Left ventricle myocardium superior (tissue), 1 donor: ENCODE measurements at places on chromosomes 3 and 15. TPM values are rescaled to one million over a fixed set of nuclear protein-coding genes. Genes with fewer than 3 reads are reported as not detected.
A peak's percentile ranks its signal among the peaks of the same experiment; 100 is the strongest.

Gene HCN4
- 21.1 TPM for total RNA-seq

GRCh38 chr3:123325766-123326256, 123.1 kb downstream of the ADCY5 start:
- DNase-seq: no peak

DNA sequence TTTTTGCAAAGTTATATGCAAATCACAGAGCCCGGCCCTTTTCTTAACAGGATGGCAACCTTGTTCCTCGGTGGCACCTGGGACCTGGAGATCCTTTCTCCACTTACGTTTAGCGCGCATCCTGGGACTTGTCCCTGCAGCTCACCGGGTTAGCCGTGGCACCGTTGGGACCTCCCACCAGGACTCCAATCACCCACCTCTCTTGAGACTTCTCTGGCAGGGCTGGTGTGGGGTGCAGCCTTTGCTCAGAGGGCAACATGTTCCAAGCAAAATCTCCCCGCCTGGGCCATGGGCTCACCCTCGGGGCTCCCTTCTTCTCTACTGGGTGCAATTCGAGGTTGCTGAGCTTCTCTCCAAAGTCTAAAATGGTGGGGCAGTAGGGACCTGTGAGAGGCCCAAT, 211.9 kb upstream of the UMPS start:
- no peak for DNase-seq

Gene TMEM87A
- 16.4 TPM for total RNA-seq

Gene CCDC39
- total RNA-seq: not detected

Gene CDCP1
- 0.30 TPM for total RNA-seq

Gene ERC2
- total RNA-seq: 0.94 TPM

Gene RBMS3
- total RNA-seq: 20.7 TPM

DNA sequence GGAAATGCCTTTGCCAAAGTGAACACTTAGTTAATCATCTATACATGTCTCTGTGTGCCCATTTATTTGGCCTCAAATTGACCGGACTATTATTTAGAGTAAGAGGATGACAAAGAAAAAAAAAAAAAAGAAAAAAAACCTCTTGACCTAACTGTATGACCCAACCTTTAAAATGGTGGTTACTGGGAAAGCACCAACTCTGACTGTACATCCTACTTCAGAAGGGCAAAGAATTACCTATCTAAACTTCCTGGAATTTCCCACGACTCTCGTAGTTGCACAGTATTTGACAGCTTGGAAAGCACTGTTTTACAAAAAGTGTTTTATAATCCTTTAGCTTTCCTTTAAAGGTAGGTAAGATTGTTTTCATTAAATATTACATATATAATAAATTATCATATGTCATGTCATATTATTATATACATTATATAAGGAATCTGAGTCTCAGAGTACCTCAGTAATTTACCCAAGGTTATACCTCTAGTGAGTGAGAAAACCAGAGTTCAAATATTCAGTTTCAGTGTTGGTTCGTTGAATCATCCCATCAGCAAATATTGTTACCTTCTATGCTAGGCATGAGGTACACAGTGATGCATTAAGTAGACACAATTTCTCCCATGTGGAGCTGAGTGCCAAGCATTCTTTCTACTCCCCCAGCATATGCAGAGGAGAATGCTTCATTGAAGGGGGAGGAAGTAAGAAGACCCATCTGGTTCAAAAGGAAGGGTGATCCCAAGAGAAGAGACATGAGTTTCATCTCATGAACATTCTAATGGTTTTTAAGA, 5.0 kb downstream of the BCL2A1 start:
- no peak for DNase-seq

- DNase-seq: peak; percentile 58
These were observed 99.1 kb downstream of the SLC49A4 start for GRCh38 chr3:122893754-122894668.

DNA sequence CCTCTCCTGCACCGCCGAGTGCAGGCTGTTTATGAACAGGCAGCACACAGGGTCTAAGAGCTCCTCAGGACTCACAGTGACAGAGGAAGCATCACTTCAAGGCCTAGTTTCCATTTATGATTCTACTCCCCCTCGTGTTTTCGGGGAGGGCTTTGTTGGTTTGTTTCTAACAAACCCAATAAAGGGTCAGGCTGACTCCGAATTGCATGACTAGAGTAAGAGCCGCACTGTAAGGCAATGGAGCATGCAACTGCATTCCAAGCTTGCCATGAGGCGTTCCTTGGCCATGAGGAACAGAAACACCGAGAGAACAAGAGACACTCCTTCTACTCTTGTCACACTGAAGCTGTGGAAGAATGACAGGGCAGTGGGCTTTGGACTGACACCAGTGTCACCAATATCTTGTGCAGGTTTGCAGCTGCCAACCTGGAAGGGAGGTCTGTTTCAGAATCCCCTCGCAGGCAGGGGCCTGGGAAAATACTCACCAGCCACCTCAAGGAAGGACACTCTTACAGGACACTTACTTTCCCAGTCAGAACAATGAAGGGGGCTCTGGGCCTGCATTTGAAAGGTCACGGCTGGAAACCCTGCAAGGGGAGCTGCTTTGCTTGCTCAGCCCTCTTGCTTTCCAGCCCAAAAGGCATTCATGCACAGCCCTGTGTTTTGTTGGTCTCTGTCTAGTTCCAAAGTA, 96.8 kb downstream of the ADAMTS17 start:
- DNase-seq: no peak

Gene WDR5B
- 2.9 TPM for total RNA-seq

DNA sequence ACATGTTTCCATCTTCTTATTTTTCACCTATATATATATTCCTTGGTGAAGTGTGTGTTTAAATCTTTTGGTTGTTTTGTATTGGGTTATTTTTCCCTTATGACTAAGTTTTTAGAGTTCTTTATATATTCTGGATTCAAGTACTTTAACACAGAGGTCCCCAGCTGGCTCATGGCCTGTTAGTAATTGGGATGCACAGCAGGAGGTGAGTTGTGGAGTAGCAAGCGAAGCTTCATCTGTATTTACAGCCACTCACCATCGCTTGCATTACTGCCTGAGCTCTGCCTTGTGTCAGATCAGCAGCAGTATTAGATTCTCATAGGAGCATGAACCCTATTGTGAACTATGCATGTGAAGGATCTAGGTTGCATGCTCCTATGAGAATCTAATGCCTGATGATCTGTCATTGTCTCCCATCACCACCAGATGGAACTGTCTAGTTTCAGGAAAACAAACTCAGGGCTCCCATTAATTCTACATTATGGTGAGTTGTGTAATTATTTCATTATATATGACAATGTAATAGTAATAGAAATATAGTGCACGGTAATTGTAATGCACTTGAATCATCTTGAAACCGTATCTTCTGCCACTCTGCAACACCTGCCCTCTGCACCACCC, 151.6 kb downstream of the RSRC1 start:
- no peak for DNase-seq

DNA sequence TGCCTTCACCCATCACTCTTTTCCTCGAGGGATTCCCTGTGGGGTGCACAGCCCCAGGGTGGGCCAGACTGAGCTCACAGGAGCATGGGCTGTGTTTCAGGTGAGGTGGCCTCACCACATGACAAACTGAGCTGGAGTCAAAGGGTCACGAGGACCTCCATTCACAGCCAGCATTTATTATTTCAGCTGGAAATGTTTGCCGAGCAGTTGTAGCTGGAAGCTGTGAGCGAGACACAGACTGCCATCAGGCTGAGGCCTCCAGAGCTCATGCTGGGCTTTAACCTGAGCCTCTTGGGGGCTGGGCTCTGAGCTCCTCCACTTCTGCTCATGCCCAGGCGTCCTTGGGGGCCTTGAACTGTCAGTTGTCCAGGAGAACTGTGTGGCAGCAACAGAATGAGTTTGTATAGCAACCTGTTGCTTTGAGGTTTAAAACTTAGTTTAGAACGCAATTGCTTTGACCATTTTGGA, 57.5 kb downstream of the FLNB start:
- DNase-seq: no peak

GRCh38 chr3:149658744-149659497, 1.1 kb upstream of the WWTR1 start:
- DNase-seq: peak; percentile 68
